ENCODE measurements at places on chromosomes 5 and 9. TPM values are rescaled to one million over a fixed set of nuclear protein-coding genes. Genes with fewer than 3 reads are reported as not detected.
A peak's percentile ranks its signal among the peaks of the same experiment; 100 is the strongest.

Gene SLC36A2
- 2.8 TPM for total RNA-seq

Gene TEX48
- not detected for total RNA-seq

Gene MINAR2
- not detected for total RNA-seq

GRCh38 chr5:180670586-180671359, 21.4 kb upstream of the FLT4 start:
- H3K4me1 ChIP-seq = no peaks in the 10 kb centered on the region
- no peak overlapping the region for H3K27ac ChIP-seq
- no peak overlapping the region for H3K4me3 ChIP-seq
- peaks cover 27% of the 10 kb centered on the region for H3K27me3 ChIP-seq
- DNase-seq = peak; percentile 57
- H3K36me3 ChIP-seq = no peaks in the 10 kb centered on the region

DNA sequence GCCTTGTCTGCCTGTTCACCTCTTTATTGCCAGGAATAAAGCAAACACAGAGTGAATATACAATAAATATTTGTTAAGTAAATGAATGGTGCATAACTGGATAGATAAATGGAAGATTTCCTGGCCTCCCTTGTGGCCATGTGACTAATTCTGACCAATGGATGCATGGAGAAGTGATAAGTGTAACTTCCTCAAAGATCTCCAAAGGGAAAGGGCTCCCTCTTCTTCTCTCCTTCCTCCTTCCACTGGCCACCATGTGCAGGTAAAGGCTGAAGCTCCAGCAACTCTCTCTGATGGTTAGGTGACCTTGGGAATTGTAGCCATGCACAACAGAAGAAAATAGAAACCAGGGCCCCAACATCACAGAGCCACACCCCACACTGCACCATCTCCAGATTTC, 174.4 kb downstream of the EBF1 start:
- H3K27ac ChIP-seq = no peak overlapping the region
- no peak overlapping the region for H3K4me3 ChIP-seq
- no peaks in the 10 kb centered on the region for H3K36me3 ChIP-seq
- no peaks in the 10 kb centered on the region for H3K27me3 ChIP-seq
- DNase-seq = no peak

- no peaks in the 10 kb centered on the region for H3K36me3 ChIP-seq
- no peak for DNase-seq
- H3K4me1 ChIP-seq = peaks cover 12% of the 10 kb centered on the region
Measured at GRCh38 chr5:158898185-158899177, 201.2 kb downstream of the EBF1 start.

- H3K27ac ChIP-seq = no peak overlapping the region
- H3K4me1 ChIP-seq = no peaks in the 10 kb centered on the region
- no peak for DNase-seq
- no peaks in the 10 kb centered on the region for H3K36me3 ChIP-seq
Measured at GRCh38 chr9:10062629-10063395, 550.0 kb downstream of the PTPRD start.

GRCh38 chr9:551986-552929, 289.2 kb upstream of the DMRT1 start:
- no peak for DNase-seq
- H3K36me3 ChIP-seq = no peaks in the 10 kb centered on the region

GRCh38 chr9:136357202-136357725, 6.3 kb downstream of the DNLZ start:
- H3K27me3 ChIP-seq = no peaks in the 10 kb centered on the region
- peaks cover 24% of the 10 kb centered on the region for H3K4me1 ChIP-seq
- no peak overlapping the region for H3K27ac ChIP-seq
- DNase-seq = no peak

All from heart right ventricle (tissue), 16 donors.